ENCODE measurements at places on chromosomes 16 and 17.

GRCh38 chr16:78134944-78135619 lies 35.6 kb downstream of the WWOX start:
- DNase-seq: no peak

DNA sequence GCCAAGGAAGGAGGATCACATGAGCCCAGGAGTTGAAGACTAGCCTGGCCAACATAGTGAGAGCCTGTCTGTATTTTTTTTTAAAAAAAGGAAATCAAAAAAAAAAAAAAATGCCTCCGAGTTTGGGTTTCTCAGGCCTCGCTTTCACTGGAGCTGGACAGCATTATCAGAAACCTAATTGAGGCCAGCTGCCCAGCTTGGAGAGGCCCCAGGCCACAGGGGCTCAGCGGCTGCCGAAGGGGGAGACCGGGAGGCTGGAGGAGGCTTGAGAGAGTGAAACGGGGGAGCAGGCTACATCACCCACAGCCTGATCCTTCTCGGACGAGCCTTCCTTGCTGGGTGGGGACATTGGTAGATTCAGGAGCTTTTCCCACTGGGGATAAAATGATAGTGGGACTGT lies 5.1 kb downstream of the TTYH2 start:
- DNase-seq: no peak

DNA sequence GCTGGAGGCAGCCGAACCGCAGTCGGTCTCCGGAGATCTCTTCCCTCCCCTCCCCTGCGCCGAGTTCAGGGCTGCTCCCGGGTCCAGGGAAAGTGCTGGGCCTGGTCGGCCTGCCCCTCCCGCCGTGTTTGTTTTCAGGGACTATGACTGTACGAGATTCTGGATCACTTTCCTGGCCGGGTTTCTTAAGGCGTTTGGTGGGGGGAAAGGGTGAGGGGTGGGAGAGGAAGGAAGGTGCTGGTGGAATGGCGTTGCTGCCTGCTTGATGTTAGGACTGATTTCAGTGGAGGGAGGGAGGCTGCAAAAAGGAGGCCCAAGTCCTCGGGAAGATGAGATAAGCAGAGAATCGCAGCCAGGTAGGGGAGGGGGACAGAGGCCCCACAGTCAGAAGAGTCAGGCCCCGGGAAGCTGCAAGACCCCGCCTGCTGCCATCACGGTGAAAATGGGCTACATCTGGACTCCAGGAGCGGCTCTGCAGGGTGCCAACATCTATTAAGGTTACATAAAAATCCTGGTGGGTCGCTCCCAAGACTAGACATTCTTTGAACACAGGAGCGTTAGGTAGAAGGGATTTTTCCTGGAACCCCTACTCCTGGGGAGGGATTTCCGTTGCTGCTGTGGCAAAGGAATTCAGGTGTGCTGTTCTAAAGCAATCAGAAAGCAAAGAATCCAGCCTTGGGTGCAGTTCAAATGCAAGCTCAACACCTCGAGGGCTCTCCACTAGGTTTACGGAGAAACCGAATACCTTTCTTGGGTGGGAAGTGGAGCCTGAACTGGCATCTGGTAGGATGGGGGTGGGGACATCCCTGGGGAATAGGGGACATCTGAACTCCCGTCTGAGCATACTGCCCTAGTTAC lies 1.2 kb downstream of the ARHGAP44 start:
- no peak for DNase-seq

GRCh38 chr17:73595479-73595878 lies 48.8 kb downstream of the SDK2 start:
- DNase-seq: no peak

DNA sequence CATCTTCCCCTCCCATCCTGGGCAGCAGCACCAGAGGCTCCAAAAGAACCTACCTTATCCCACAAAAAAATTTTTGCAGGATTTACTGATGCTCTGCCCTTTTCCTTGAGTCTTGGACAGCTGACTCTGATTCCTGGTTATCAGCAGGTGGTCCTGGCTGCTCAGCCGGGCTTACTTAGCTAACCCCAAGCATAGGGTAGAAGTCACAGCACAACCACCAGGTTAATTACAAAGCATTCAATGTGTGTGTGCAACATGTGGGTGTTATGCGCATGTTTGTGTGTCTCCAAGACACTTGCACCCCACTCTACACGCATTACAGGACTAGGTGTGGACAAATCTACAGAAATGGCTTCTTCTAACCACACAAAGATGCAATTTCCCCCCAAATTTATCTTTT lies 36.3 kb downstream of the PECAM1 start:
- no peak for DNase-seq

GRCh38 chr17:63504261-63504660 lies 18.9 kb upstream of the KCNH6 start:
- DNase-seq: no peak

- no peak for DNase-seq
Observed at GRCh38 chr16:61817583-61818278, 218.5 kb downstream of the CDH8 start.

DNA sequence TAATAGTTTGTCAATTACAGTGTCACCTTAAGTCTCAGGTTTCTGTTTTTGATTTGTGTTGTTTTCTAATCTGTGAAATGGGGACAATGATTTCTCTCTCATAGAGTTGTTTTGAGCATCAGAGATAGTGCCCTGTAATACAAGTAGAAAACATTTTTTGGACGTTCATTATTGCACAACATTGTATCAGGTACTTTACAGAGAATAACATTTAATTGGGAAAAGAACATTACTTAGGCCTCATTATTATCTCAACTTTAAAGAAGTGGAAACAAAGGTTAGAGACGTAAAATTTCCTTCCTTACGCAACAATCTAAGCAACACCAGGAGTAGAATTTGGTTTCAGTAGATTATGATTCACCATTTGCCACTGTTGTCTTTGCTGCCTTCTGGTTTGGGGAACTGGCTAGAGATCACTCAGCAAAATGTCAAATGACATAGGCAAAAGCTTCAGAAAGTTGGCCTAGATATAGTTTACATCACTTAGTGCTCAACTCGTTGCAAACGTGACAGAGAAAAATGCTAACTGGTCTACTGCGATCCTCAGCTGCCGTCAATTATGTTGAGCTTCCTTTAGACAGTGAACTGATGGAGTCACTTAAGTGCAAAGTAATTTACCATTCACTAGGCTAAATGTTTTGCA lies 1026.8 kb downstream of the CDH11 start:
- no peak for DNase-seq

DNA sequence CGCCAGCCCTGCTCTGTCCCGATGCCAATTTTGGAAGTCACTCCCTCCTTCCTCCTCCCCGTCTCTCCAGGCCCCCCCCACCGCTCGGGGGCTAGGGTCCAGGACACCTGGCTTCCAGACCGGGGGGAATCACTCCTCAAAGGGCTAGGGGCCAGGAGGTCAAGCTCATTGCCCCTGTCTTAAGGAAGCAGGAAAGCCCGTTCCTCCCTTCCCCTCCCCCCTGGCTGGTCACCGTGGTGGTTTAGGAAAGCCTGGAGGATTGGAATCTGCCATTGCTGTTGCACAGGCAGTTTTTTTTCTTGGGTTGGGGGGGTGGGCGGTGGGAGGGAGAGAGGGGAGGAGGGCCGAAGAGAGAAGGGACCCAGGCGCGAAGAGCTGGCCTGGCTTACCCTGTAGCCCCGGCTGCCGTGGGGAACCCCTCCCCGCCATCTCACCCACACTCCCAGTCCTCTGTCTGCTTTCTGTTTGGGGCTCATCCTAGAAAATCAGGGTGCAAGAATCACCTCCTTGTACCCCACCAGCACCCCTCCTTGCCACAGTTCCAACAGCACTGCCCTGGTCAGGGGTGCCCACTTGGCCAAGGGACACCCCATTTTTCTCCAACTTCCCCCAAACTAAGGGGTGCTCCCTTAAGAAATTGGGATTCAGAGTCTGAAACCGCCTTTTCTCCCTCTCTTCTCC lies 2.9 kb upstream of the BCL6B start:
- DNase-seq: peak; percentile 80

DNA sequence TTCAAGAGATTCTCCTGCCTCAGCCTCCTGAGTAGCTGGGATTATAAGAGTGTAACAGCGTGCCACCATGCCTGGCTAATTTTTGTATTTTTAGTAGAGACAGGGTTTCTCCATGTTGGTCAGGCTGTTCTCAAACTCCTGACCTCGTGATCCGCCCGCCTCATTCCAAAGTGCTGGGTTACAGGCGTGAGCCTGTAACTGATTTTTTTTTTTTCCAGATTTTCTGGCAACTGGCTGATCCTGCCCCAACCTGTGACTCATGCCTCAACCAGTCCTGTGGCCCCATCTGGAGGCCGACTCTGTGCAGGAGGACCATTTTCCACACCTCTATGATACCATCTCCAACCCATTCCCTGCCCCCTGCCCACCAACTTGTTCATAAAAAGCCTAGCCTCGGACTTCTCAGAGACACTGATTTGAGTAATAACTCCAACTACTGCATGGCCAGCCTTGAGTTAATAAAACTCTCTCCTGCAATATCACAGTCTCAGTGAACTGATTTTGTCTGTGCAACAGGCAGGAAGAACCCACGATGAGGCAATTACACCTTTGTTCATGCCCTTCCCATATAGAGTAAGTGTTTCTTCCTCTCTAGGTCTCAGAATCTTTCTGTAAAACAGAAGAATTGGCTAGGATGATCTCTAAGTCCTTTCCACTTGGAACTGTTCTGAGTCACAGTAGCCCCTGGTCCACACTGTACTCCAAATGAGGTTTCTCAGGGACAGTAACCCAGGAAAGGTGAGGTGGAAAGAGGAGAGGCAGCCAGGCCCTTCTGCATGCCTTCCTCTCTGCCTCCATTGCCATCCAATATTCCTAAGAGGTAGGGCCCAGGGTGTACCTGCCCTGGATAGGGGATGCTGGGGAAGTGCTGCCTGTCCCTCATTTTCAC lies 8.8 kb upstream of the CNOT1 start:
- DNase-seq: no peak

DNA sequence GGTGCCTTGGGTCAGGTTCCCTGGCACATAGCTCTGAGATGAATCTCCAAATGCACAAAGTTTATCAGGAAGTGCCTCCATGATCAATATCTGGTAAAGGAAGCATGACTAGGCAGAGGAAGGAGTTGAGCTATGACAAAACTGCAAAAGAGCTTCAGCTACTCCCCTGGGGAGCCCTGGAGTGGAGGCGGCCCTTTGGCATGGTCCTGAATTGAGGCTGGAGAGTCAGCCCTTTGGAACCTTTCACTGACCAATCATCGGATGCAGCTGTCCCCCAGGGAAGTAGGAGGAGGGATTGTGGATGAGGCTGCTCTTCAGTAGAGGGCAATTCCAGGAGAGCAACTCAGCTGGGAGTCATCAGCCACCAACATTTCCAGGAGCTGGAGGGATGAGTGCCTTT lies 46.1 kb upstream of the NLRP1 start:
- DNase-seq: no peak

- DNase-seq: no peak
Observed at GRCh38 chr17:21298983-21299519, 14.5 kb downstream of the MAP2K3 start.

- DNase-seq: no peak
Observed at GRCh38 chr17:61155590-61156237, 243.9 kb upstream of the TBX2 start.

DNA sequence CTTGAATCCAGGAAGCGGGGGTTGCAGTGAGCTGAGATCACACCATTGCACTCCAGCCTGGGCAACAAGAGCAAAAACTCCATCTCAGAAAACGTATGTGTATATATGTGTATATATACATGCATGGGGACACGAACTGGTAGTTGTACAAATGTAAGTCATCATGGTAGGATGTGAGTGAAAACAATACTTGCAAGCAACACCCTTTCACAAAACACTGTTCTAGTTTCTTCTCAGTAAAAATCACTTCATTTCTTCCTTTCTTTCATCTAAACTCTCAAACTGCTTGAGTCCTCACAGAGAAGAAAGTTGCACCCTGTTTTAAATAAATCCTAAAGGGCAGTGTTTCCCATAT lies 51.8 kb downstream of the METTL16 start:
- no peak for DNase-seq

- no peak for DNase-seq
Observed at GRCh38 chr16:51950118-51950780, 596.7 kb downstream of the TOX3 start.
